ENCODE measurements at places on chromosomes 6 and 20.

DNA sequence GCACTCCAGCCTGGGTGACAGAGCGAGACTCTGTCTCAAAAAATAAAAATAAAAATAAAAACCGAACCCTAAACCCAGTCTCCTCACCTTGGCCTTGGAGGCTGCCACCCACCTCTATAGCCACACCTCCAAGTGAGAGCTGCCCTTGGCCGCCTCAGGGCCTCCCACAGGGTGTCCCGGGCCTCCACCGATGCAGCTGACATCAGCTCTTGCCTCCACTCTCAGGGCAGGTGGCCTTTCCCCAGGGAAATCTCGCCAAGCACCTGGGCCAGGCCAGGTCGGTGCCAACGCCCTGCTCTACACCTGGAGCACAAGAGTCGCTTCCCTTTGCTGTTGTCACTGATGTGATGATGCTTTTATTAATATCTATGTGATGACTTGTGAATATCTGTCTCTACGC lies 8.9 kb upstream of the MYL9 start:
- DNase-seq, result no peak

DNA sequence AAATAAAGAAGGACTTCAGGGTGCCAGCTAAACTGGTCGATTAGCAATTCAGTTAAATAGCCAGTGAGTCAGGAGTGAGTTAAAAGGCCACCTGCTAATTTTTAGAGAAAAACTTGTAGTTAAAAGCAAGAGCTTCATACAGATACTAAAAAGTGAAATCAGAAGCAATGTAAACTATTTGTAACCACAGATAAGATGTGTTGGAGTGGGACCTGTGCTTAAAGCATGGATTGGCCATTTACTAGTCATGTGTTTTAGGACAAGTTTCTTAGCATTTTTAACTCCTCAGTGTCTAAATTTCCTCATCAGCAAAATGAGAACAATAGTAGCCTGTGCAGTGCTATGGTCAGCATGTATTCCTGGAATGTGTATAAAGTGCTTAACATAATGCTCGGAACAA lies 23.8 kb upstream of the HDDC2 start:
- no peak for DNase-seq

DNA sequence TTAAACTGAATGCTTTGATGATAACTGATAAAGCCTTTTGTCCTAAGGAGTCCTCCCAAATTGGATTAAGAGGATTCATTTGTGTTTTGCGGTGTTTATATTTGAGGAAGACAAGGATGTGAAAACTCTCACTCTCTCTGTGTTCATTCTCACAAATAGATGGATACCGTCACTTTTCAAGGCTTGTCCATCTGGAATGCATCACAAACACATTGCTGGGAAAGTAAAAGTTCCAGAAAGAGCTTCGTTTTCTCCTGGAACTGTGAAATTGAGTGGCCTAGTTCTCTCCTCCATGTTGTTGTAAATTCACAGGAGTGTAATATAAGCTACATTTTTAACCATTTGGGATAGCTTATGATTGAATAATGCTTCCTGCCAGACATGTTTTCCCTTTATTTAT lies 581.6 kb upstream of the FLRT3 start:
- peak; percentile 9 for DNase-seq

GRCh38 chr6:106380407-106380806 lies 19.9 kb downstream of the CRYBG1 start:
- no peak for DNase-seq

DNA sequence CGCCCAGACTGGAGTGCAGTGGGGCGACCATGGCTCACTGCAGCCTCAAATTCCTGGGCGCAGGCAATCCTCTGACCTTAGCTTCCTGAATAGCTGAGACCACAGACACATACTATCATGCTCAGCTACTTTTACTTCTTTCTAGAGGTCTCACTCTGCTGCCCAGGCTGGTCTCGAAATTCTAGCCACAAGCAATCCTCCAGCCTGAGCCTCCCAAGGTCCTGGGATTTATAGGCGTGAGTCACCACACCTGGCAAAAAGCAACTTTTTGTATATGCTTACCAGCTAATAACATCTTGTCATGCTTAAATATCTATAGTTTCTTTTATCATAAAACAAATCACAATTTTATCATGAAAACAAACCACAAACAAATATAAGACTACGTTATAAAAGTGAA lies 23.0 kb downstream of the RNASET2 start:
- DNase-seq, result no peak

- no peak for DNase-seq
These were observed 35.4 kb downstream of the SLC16A10 start for GRCh38 chr6:111122458-111123286.

DNA sequence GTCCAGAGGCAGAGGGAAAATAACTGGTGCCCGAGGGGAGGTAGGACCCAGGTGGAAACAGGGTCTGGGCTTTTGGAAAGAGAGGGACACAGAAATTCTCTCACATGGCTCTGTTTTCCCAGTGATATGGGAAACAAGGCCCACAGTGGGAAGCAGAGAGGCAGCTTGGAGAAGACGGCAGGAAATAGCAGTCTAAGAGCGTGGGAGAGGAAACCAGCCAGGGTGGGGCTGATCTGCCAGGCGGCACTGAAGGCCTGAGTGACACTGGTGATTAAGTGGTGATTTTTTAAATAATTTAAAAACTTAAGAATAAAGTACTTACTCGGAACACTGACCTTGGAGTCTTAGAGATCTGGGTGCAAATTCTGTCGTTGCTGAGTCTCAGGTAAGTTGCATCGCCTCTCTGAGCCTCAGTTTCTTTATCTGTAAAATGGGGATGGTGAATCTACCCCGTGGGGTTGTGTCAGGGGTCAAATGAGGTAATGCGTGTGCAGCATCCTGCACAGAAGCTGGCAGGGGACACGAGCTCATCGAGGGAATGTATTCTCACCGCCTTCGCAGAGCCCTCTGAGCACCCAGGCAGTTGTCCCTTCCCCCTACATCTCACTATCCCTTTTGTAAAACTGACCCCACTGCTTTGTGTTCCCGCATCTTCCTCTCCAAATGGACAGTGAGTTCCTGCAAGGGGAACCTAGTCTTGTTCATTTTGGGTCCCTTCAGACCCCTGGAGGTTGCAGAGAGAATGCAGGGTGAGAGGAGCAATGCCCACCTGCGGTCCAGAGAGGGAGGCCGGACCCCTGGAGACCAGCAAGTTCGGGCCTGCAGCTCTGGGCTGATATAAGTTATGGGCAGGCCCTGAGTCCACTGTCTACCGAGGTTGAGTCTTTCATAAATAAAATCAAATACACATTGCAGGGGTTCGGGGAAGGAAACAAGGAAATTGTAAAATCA lies 228.6 kb upstream of the PMEPA1 start:
- DNase-seq, result no peak

GRCh38 chr6:160031442-160031841 lies 62.6 kb downstream of the IGF2R start:
- DNase-seq, result no peak

GRCh38 chr6:111534231-111534751 lies 51.3 kb upstream of the REV3L start:
- no peak for DNase-seq
